ENCODE measurements at places on chromosomes 6 and 20. TPM values are rescaled to one million over a fixed set of nuclear protein-coding genes. Genes with fewer than 3 reads are reported as not detected.

The ME1 gene
- polyA plus RNA-seq: 6.1 TPM

The SLC22A3 gene
- polyA plus RNA-seq: 23.5 TPM

The XKR7 gene
- polyA plus RNA-seq: not detected

The PPP1R16B gene
- 0.97 TPM for polyA plus RNA-seq

The AGER gene
- 0.91 TPM for polyA plus RNA-seq
